Type B pancreatic cell (in vitro differentiated cells): ENCODE measurements at places on chromosomes 6 and 20. TPM values are rescaled to one million over a fixed set of nuclear protein-coding genes. Genes with fewer than 3 reads are reported as not detected.

DNA sequence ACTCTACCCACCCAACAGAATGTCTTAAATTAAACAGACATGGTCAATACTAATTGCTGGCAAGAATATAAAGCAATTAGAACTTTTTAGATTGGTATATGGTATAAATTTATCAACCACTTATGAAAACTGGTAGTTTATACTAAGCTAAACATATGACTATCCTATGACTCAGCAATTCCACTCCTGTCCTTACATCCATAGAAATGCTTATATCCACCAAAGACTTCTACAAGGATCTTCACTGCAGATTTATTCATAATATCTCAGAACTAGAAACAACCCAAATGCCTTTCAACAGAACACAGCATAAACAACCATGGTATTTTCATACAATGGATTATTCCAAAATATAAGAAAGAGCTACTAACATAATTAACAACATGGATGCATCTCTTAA is 4.6 kb downstream of the ZNF184 start:
- no peaks in the 10 kb centered on the region for H3K27me3 ChIP-seq
- peaks cover 22% of the 10 kb centered on the region for H3K4me1 ChIP-seq
- H3K4me3 ChIP-seq = no peak overlapping the region
- H3K36me3 ChIP-seq = peaks cover 62% of the 10 kb centered on the region

DNA sequence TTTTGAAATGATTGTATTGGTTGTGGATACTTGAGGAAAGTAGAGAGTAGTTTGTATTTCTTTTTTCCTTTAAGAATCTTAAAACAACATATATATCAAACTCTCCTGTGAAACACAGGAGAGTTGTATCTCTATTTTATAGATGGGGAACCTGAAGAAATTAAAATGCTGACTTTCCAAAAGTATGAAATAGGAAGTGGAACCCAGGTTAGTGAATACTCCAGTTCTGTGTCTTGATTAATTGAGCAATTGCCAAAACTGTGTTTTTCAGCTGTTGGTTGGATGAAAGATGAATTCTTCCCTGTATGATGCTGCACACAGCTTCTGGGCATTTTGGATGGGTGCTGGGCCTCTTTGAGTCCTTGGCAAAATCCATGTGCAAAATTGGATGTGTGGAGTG is 86.3 kb downstream of the ARID1B start:
- no peak for DNase-seq
- H3K27ac ChIP-seq = no peak overlapping the region
- H3K36me3 ChIP-seq = peaks cover 12% of the 10 kb centered on the region
- no peak overlapping the region for H3K4me3 ChIP-seq
- peaks cover 60% of the 10 kb centered on the region for H3K4me1 ChIP-seq

GRCh38 chr6:131460614-131461000 is 112.4 kb upstream of the ARG1 start:
- no peaks in the 10 kb centered on the region for H3K36me3 ChIP-seq
- H3K27me3 ChIP-seq = peaks cover 10% of the 10 kb centered on the region
- peaks cover 10% of the 10 kb centered on the region for H3K4me1 ChIP-seq
- no peak overlapping the region for H3K27ac ChIP-seq

- no peak for DNase-seq
- H3K27ac ChIP-seq = no peak overlapping the region
- H3K27me3 ChIP-seq = peaks cover 22% of the 10 kb centered on the region
- no peak overlapping the region for H3K4me3 ChIP-seq
- H3K4me1 ChIP-seq = no peaks in the 10 kb centered on the region
Measured at GRCh38 chr20:9810738-9811137, 28.1 kb downstream of the PAK5 start.

DNA sequence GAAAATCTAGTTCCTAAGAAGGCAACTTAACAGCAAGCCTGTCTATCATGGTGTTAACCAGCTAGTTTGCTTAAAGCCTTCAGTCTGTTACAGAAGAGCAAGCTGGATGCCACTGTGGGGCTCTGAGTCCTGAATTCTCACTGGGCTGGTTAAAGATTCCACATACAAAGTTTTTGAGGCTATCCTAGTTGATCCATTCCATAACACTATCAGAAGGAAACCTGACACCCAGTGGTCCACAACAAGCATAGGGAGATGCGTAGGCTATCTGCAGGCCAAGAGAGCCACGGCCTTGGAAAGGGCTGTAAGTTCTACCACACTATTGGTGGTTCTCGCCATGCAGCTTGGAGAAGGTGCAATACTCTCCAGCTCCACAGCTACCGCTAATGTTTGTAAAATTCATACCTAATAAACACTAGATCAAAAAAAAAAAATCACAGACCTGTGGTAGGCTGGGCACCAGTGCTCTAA is 420 bp upstream of the MCCD1 start:
- peak overlapping the region; percentile 70 for H3K27ac ChIP-seq
- no peak for DNase-seq
- H3K4me1 ChIP-seq = peaks cover 4% of the 10 kb centered on the region
- peaks cover 33% of the 10 kb centered on the region for H3K36me3 ChIP-seq
- no peaks in the 10 kb centered on the region for H3K27me3 ChIP-seq

Gene LRRC73
- total RNA-seq = 1.5 and 2.9 TPM in 2 replicates

Gene PLA2G7
- total RNA-seq = 0.71 and 1.2 TPM in 2 replicates
